Cortex of kidney (tissue), 1 donor: ENCODE measurements at places on chromosomes 4 and X.

GRCh38 chr4:55507612-55508011, 39.1 kb downstream of the CLOCK start:
- no peak for DNase-seq

DNA sequence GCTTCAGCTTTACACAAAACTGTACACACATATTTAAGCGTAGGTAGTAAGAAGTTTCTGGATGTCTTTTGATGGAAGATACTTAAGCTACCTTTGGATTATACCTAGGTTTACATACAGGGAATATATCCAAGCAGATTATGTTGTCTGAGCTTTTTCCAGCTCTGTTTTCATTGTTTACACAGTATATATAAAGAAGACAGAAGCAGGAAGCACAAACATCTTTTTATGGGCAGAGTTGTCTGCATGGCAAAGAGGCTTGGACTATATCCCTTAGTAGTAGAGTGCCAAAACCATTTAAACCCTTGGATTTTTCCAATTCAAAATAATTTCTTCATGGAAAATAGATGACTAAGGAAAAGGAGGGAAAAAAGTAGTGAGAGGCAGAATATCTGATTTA, 329.4 kb upstream of the AGA start:
- DNase-seq = no peak

DNA sequence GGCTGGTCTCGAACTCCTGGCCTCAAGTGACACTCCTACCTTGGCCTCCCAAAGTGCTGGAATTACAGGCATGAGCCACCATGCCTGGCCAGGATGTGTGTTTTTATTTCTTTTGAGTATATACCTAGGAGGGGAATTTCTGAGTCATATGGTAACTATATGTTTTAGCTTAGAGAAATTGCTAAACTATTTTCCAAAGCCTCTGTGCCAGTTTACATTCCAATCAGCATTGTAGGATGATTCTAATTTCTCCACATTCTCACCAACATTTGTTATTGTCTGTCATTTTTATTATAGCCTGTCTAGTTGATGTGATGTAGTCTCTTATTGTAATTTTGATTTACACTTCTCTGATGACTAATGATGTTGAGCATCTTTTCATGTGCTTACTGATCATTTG, 1576.0 kb downstream of the RPA4 start:
- no peak for DNase-seq

DNA sequence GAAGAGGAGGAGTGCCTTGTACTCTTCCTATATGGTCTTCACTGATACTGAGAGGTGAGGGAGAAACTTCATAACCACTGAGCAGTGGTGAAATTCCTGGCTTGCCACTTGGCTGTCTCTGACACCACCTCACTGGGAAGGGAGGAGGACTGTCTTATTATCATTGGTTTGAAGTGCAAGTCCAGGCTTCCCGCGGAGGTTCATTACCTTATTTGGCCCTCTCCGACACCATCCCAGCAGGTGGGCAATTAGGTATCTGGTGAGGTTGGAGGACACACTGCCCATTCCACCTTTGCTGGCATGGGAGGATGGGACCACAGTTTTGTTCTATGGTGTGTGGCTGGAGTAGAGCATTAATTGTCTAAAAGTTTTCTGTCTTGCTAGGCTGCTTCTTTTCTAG, 206.1 kb downstream of the LHFPL1 start:
- no peak for DNase-seq

DNA sequence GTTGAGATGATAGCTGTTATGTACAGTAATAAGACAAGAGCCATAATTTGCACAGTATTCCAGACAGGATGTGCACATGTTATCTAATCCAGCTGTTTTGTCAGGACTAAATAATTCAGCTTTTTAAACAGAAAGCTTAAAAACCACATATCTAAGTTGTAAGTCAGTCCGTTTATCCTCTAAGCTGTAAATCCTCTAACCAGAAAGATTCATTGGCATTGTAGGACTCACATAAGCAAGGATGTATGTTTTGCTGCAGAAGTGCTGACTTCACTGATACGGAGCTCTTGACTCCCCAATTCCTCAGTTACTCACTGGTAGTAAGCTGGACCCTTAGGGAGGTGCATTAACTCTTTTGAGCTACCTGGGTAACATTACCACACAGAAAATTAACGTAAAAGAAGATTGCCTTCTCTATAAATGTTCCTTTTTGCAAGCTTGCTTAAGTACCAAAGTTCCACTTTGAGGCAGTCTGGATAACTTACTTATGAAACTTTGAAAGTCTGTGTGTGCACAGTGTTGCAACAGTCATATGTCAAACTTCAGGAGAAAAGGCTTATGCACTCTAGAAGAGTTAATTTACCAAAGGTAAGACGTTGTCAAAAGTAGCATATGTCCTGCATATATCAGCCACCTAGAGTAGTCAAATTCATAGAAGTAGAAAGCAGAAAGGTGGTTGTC, 58.3 kb upstream of the MAGEB2 start:
- no peak for DNase-seq

DNA sequence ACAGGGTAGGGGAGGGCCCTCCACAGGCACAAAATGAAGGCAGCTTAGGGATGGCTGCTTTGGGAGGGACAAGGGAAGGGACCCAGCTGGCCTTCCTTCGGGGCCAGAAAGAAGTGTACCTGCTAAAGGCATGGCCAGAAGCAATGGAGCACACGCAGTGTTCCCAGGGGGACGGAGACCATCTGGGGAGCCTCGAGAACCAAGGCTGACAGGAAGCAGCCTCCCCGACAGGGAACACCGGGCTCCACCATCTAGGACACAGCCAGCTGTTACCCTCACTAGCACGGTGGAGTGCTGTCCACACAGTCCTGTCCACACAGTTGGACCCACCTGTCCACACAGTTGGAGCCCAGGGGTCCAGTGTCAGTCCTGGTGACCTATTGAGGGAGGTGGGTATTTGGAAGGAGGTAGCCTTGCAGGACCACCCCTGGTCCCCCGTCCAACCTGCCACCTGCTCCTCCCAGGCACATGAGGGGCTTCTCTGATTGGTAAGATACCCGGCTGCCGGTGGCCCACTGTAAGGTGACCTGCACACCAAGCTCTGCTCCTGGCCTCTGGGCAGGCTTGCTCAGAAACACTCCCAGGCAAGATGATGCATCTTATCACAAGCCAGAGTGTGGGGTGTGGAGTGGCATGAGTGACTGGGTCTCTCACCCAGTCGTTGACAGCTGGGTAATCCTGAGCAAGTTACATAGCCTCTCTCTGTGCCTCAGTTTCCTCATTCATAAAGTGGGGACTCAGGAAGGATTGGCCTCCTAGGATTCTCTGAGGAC, 20.5 kb upstream of the AFAP1 start:
- DNase-seq = no peak

GRCh38 chr4:37524267-37524666, 161.9 kb downstream of the RELL1 start:
- DNase-seq = no peak

DNA sequence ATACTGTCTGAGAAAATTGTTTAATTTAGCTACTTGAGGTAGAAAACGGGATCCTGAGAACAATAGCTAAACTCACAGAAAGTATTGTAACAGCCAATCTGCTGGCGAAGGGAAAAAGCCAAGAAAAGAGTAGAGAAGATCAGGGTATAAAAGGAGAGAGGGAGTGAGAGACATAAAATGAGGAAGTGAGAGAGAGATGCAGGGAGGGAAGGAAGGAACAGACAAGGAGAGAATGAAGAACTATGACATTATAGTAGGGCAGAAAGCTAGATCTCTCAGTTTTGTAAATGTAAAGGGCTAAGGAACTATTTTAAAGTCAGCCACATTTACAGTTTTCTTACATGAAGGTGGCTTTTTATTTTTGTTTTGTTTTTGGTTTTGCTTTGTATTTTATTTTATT, 1.6 kb upstream of the GIMD1 start:
- DNase-seq = no peak

DNA sequence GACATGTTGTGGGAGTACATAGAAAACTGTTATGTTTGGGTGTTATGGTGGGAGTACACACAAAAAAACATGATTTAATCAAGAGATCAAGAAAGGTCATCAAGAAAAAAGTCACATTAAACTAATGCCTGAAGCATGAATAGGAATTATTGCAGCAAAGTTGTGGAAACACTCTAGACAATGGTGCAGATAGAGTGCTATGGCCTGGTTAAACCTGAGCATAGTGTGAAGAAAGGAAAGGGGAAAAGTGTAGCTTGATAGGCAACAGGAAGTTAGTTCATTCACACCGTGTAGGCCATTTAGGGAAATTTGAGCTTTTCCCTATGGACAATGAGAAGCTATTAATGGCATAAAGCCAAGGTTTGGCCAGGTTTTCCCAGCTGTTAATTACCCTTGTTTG, 162.1 kb upstream of the EMCN start:
- no peak for DNase-seq

DNA sequence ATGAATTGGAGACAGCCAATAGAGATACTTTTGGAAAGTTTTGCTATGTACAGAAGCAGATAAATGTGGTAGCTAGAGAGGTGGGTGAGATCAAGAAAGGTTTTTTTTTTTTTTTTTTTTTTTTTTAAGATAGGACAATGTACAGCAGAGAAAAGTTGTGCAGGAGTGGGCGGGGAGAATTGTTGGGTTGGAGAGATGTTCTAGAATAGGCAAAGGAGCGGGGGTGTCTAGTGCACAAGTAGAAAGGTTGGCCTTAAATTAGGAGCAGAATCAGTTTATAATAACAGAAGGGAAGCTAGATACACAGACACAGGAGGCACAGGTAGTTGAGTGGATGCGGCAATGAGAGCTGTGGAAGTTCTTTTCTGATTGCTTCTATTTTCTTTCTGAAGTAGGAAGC, 66.2 kb upstream of the PGK1 start:
- DNase-seq = no peak

- DNase-seq = no peak
Measured at GRCh38 chr4:67658302-67658701, 42.7 kb downstream of the UBA6 start.

DNA sequence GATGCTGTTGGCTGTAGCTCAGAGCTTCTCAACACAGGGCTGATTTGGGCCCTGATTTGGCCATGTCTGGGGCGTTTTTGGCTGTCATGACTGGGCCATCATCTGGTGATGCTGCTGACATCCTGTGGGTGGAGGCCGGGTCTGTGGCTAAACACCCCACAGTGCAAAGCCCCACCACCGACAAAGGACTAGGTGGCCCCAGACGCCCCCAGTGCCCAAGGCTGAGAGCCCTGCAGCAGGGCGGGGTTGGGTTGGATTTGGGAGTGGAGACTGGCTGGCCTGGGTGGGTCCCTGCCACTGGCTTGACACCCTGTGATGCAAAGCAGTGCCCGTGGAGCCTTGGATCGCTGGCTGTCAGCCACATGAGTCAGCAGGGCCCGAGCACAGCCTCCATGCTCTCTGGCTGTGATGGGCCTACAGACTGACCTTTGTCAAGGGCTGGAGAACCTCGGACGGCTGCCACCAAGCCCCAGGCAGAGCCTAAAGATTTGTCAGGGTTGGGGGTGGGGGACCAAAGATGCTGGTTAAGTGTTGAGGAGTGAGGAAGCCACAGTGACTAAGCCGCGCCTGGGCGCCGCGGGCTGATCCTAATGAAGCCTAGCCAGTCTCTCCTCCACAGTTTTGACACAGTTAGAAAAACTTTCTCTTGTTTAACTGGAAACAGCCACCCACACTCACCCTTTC, 28.3 kb downstream of the CYTL1 start:
- DNase-seq = no peak

DNA sequence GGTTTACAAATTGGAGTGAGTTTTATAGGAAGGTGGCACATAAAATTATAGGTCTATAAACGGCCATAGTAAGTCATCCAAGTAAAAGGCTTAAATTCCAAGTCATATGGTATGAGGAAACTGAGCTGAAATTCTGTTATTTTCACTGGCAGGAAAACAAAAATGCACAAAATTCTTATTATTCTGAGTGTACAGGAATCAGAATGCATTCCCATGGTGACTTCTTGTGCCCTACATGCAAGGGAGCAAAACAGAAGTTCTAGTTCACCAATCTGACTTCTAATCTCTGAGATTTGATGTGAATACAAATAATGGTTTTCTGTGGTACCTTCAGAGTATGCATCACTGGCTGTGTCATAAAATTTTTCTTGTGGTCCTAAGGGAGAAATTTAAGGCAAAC, 102.9 kb downstream of the CLCN4 start:
- DNase-seq = no peak

GRCh38 chr4:102172341-102172740, 172.9 kb downstream of the SLC39A8 start:
- DNase-seq = no peak

GRCh38 chr4:154989511-154989910, 208.4 kb downstream of the RBM46 start:
- no peak for DNase-seq
